ENCODE measurements at places on chromosomes 11 and 22.

DNA sequence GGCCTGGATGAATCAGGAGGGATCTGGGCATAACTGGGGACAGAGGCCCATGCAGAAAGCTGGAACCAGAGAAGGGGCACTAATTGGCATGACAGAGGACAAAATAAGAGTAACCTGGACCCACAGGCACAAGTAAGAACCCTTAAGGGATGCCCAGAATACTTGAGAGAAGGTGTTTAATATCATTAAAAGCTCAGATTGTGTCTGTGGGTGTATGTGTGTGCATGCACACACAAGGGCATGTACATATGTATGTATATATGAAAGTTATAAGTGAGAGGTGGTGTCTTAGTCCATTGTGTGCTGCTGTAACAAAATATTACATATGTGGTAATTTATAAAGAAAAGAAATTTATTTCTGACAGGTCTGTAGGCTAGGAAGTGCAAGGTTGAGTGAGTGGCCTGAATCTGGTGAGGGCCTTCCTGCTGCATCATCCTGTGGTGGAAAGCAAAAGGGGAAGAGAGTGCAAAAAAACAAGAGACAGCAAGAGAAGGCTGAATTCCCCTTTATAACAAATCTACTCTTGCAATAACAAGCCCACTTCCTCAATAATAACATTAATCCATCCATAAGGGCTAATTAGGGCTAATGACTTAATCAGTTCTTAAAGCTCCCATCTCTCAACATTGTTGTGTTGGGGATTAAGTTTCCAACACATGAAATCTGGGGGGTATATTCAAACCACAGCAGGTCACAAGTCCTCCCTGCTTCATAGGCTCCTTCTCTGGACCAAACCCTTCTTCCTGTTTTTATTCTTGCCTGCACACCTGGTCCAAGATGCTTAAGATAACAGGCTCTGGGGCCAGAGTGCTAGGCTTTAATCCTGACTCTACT lies 68.3 kb upstream of the POU2AF2 start:
- DNase-seq = no peak

DNA sequence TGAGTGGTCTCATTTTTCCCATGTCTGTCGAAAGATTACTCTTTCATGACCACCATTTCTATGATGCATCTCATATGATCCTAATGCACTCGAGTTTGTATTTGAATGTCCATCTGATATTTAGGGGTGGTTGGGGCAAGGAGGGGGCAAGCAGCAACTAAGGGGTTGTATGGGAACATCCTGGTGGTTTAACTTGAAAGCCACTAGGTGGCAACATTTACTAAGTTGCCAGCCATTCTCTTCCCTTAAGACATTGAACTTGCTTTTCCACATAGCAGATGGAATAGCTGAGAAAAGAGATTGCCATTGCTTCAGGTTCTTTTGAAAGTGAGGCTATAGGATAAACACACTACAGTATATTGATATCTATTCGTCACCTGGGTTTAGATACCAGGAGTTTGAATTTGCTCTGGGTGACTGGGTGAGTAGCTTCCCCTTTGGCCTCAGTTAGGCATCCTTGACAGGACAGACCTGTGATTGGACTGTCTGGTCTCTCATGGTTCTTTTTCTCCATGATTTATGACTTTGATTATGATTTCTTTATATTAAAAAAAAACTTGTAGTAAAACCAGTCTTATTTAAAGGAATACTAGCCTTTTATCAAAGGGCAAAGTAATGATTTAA lies 32.4 kb downstream of the NF2 start:
- DNase-seq = no peak

GRCh38 chr11:119169282-119169719 lies 776 bp downstream of the NLRX1 start:
- DNase-seq = peak; percentile 7

DNA sequence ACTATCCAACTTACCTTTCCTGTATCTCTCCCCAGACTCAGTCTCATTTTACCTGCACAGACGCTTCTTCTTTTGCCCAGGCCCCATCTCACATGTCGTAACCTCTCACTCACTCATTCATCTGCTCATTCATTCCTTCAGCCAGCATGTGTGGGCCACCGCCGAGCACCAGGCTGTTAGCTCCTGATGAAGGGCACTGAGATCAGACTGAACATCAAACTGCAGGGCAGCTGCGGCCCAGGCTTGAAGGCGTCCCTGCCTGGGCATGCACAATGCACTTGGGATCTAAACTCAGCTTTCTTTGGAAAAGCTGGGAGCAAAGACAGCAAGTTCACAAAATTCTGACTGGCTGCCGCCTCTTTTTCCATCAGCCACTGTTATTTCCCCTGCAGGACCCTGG lies 1456.3 kb downstream of the BRD1 start:
- DNase-seq = no peak

DNA sequence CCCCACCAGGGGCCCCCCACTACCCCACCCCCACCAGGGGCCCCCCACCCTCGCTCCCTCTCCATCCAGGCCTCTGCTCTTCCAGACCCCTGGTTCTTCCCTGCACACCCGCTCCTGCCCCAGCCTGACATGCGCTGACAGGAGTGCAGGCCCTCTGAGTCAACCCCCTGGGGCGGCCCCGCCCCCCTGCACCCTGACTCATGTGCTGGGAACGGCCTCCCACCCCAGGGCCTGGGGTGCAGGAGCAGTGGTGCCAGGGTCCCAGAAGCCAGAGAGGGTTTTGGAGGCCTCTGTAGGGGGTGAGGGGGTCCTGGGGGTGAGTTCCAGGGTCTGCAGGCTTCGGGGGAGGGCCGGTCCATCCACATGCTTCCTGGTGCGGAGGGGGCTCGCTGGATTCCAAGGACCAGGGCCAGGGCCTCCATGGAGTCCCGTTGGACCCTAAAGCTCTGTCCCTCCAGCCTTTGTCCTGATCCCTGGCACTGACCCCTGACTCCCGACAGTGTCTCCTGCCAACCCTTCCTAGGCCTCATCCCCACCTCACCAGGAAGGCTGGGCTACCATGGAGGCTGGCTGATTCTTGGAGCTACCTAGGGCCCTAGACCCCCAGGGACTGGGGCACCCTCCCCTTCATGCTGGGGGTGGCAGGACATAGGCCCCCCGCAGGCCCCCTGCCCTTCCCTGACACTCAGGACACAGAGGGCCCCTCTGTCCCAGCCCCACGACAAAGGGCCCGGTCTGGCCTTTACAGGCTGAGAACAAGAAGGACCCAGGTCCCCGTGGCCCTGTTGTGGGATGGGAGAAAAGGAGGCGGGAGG lies 583 bp upstream of the PKP3 start:
- DNase-seq = no peak

DNA sequence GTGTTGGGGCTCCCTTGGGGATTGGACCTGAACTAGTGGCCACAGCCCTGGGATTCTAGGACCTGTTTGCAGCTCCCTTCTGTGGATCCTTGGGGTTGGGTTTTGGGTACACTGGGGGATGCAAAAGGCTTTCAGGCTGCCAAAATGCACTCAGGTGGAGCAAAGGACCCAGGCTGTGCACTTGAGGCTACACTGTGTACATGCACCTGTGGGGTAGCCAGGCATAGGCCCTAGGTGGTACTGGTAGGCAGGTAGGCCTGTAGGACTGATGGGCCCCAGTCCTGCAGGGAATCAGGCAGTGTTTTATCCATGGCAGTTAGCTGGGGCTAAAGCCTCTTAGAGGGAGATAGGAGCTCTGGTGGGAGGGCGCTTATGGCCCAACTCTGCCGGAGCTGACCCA lies 542.3 kb downstream of the LUZP2 start:
- no peak for DNase-seq

- DNase-seq = no peak
Observed at GRCh38 chr11:36186340-36187175, 102.7 kb downstream of the COMMD9 start.

GRCh38 chr22:35981900-35982299 lies 46.7 kb downstream of the RBFOX2 start:
- no peak for DNase-seq

- DNase-seq = no peak
Observed at GRCh38 chr11:128463371-128463829, 124.0 kb downstream of the ETS1 start.

GRCh38 chr11:9002920-9003572 lies 755 bp downstream of the NRIP3 start:
- no peak for DNase-seq

DNA sequence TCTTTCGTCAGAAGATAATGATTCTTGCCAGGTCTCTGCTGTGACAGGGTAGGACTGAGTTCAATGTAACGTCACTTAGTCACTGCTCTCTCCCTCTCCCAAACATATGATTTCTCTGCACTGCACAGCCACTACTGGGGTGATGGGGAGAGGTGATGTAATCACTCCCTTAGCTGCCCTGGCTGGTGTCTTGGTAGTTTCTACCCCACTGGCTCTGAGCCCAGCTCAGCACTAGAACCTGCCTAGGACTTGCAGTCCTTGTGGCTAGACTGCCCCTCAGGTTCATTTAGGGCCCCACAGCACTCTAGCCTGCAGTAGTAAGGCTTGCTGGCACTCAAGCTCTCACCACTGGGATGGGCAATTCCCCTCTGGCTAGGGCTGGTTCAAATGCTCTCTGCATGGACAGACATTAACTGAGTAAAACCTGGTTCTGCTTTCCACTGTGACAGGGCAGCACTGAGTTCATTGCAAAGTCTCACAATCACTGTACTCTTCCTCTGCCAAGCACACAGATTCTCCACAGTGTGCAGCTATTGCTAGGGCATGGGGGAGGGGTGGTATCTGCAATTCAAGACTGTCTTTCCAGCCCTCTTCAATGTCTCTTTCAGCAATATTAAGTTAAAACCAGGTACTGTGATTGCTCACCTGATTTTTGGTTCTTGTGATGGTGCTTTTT lies 571.4 kb upstream of the FAT3 start:
- DNase-seq = no peak

GRCh38 chr22:29080106-29080975 lies 7.5 kb downstream of the KREMEN1 start:
- no peak for DNase-seq

GRCh38 chr11:127789927-127790326 lies 789.4 kb upstream of the KIRREL3 start:
- DNase-seq = no peak

GRCh38 chr11:36317992-36318391 lies 21.9 kb downstream of the PRR5L start:
- DNase-seq = no peak

DNA sequence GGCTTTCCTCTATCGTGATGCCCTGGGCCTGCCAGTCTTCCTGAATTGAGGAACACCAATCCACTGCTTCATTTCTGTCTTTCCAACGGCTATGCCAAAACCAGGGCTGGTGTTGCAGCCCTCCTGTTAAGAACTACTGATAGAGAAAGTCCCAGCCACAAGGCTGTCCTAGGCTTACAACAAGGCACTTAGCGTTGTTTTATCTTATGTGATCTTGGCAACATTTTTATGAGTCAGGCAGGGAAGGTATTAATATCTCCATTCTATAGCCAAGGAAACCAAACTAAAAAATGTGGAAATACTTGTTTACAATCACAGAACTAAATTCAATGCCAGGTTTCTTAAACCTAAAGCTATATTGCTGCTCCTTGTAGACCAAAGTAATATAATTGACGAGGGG lies 89.9 kb upstream of the AMOTL1 start:
- DNase-seq = no peak

- no peak for DNase-seq
Observed at GRCh38 chr11:59302991-59303390, 55.7 kb upstream of the OR5AN1 start.

DNA sequence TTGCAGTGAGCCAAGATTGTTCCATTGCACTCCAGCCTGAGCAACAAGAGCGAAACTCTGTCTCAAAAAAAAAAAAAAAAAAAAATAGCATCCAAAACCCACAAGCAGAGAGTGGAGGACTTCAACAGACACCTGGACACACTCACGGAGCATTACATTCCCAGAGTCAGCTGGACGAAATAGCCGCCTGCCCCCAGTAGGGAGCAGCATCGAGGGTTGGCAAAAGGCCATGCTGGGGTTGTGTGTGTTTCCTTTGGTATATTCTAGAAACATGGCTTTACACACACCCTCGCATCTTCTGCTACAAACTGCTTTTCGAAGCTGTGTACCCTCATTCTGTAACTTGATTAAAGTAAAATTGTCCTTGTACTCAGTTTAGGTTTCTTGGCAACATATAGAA lies 5.3 kb downstream of the ADA2 start:
- no peak for DNase-seq

- DNase-seq = no peak
Observed at GRCh38 chr11:75673977-75674582, 5.2 kb upstream of the MAP6 start.

DNA sequence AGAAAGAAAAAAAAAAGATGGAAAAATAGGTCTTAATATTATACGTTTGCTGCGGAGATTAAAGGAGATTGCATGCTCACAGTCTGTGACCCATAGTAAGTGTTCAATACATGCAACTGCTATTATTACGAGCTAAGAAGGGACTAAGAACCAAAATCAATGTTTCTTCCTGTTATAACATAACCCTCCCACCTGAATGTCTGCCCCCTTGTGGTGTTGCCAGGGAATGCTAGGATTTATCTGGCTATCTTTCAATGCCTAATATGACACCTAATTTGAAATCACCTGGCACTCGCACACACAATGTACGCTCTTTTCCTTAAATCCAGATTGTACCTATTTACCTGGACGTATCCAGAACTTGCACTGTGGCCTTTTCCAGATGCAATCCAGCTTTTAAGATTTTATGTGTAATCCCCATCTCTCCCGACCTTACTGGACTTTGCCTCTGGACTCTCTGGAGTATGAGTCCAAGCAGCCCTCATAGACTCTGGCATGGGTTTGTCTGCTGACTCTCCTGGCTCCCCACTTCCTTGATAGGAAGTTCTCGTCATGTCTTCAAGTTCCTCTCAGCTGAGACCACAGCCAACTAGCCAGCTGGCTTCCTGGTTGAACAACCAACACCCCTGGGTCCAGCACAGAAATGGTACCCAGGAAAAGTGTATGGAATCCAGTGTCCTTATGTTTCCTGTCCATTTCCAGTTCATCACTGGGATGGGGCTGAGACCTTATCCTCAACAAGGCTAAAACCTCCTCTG lies 151.5 kb downstream of the CCDC34 start:
- DNase-seq = no peak

GRCh38 chr22:37077802-37078448 lies 26.4 kb downstream of the KCTD17 start:
- DNase-seq = peak; percentile 93

GRCh38 chr11:13009921-13010748 lies 1.0 kb downstream of the RASSF10 start:
- no peak for DNase-seq

DNA sequence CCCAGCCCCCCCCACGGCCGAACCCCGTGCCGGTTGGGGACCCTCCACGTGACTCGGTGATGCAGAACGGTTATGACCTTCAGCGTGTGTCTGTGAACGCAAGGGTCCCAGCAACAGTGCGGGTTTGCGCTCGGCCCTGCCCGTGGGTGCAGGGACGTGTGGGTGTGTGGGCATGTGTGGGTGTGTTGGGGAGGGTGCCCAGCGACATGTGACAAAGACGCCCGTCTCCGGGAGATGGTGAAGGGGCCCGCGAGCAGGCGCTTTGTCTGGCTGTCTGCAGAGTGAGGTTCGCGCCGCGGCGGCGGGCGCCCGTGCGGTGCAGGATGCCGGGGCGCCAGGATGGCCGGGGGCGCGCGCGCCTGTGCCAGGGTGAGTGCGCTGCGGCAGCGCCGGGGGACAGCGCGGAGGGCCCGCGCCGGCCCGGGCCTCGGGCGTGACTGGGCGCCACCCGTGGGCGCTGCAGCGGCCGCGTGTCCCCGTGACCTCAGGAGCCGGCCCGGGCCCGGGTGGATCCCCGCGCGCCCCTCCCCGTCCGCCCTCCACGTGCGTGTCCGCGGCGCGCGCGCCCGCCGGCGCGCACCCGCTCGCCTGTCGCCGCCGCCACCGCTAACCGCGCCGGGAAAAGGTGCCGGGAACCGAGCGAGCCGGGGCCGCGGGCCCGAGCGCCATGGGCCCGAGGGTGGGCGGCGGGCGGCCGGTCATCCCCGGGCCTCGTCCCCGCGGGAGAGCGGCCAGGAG lies at the start of gene LRFN4:
Gene LRFN4, plus strand, starts transcription at position 569 of the 738 bp plus-strand sequence. CDS start 681 bp downstream, outside the sequence.
- DNase-seq = peak; percentile 53

GRCh38 chr11:73194034-73194507 lies 24.0 kb upstream of the P2RY2 start:
- DNase-seq = no peak
